ENCODE measurements at places on chromosomes 4 and X. TPM values are rescaled to one million over a fixed set of nuclear protein-coding genes. Genes with fewer than 3 reads are reported as not detected.

Gene TCP11X2
- 0.27 TPM for total RNA-seq

Gene SPANXN3
- total RNA-seq = not detected

GRCh38 chrX:18871970-18872369 is 111.9 kb downstream of the PHKA2 start:
- H3K27ac ChIP-seq = no peak overlapping the region
- no peaks in the 10 kb centered on the region for H3K4me1 ChIP-seq
- DNase-seq = no peak
- no peaks in the 10 kb centered on the region for H3K36me3 ChIP-seq

- DNase-seq = no peak
- H3K4me3 ChIP-seq = no peak overlapping the region
- H3K27ac ChIP-seq = no peak overlapping the region
Observed at GRCh38 chr4:141580523-141580922, 55.9 kb upstream of the IL15 start.

DNA sequence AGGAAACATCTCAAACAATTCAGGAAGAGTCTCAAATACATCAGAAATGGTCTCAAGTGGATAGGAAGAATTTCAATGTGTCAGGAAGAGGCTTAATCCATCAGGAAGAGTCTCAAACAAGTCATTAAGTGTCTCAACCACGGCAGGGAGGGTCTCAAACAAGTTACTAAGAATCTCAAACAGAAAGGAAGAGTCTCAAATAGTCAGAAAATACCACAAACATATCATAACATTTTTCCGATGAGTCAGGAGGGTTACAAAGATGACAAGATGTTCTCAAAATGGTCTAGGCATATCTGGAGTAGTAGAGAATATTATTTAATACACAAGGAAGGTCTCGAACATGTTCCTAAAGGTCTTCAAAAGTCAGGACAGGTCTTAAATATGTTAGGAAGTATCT is 109.3 kb upstream of the USP9X start:
- H3K4me1 ChIP-seq = no peaks in the 10 kb centered on the region
- no peaks in the 10 kb centered on the region for H3K27me3 ChIP-seq
- no peak for DNase-seq
- H3K4me3 ChIP-seq = no peak overlapping the region
- H3K27ac ChIP-seq = no peak overlapping the region
- no peaks in the 10 kb centered on the region for H3K36me3 ChIP-seq
